ENCODE measurements at places on chromosomes 4 and X.

DNA sequence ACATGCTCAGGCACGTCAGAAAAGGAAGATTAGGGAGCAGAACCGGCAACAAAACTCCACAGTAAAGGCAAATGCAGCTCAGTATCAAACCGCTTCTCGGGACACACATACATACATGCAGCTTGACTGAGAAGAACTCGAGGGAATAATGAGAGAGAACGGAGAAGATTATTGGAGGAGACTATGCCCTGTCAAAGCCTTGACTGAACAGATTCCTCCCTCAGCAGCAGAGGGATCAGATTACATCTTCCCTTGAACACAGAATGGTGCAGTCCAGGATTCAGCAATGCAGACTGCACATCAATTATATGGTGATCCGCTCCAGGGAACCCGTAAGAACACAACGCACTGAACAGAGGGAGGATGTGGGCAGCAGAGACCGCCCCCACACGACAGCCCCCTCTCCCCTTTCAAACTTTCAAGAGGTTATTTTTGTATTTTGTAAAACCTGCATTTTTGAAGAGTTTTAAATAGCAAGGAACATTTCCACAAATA, 183.2 kb downstream of the FBXW7 start:
- DNase-seq: peak; percentile 97

DNA sequence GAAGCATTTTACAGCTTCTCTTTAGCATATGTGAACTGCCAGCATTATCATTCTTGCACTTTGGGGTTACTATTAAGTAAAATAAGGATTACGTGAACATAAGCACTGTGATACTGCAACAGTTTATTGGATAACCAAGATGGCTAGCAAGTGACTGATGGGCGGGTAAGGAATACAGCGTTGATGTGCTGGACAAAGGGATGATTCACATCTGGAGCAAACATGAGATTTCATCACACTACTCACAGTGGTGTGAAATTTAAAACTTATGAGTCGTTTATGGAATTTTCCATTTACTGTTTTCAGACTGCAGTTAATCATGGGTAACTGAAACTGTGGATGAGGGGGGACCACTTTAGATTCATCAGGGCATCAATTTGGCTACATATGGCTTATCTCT, 16.0 kb downstream of the NBDY start:
- no peak for DNase-seq

- no peak for DNase-seq
Measured at GRCh38 chrX:80335062-80335830, 85.0 kb upstream of the TENT5D start.

- DNase-seq: no peak
Measured at GRCh38 chr4:121062521-121062920, 9.8 kb downstream of the NDNF start.

GRCh38 chr4:147779451-147779850, 47.6 kb downstream of the ARHGAP10 start:
- no peak for DNase-seq

GRCh38 chrX:68832101-68832416, 3.2 kb downstream of the EFNB1 start:
- no peak for DNase-seq

GRCh38 chr4:106978046-106978774, 57.9 kb downstream of the DKK2 start:
- no peak for DNase-seq

DNA sequence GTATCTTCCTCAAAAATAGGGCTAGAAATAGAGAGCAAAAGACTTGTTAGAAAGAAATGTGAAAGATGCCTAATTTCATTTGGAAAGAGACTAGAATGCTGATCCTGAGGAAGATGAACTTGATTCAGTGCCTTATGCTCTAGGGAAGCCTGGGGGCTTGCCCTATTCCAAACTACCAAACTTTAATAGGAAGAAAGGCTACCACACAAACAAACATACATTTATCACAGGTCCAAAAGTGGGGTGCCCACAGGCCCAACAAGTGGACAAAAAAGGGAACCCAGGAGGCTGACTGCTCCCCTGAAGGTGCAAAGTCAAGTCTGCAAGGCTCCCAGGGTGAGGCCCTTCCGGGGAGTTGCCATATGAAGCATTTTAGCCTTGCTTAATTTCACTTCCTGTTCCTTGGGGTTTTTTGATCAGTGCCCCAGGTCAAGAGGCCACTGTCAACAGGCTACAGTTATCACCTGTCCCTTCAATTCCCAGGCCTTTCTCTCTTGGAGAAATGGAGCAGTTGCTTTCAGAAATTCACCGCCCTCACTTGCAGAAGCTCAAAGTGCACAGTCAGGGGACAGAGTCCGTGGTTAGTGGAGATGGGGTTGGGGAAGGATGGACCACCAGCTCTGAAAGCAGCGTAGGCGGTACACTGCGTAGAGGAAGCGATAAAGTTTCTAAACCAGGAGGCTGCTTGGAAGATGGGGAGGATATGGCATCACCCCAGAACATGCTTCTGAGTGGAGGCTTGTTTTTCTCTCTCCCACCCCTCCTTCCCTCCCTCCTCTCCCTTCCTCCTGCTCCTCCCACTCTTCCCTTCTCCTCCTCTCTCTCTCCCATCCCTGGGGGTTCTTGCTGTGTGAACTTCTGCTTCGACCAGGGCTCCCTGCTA, 36.4 kb downstream of the TMEM154 start:
- DNase-seq: no peak
